M059J (cell line): ENCODE measurements at places on chromosomes 11 and 22.

DNA sequence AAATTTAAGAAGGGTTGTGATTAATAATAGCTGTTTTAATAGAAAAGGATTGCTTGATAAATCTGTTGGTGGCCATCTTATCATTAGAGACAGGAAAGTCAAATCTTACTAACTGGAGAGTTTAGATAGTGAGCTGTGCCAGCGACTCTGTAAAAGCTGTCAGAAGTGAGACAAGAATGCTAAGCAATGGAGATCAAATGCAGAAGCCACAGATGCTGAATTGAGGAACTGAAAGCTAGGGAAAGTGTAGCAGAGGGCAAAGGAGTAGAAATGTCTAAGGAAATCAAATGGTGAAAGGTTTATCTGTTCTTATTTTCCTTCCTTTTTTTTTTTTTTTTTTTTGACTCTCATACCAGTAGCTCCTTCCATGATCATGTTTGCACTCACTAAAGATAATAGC lies 13.7 kb downstream of the MS4A13 start:
- no peak for DNase-seq

- no peak for DNase-seq
Measured at GRCh38 chr22:42275176-42275575, 4.7 kb upstream of the TCF20 start.

- DNase-seq = no peak
Measured at GRCh38 chr22:20796731-20797130, 22.8 kb downstream of the SERPIND1 start.

GRCh38 chr11:67303835-67304411 lies 593 bp downstream of the SSH3 start:
- DNase-seq = peak; percentile 45

GRCh38 chr11:79199729-79200354 lies 241.0 kb downstream of the TENM4 start:
- no peak for DNase-seq

- no peak for DNase-seq
Measured at GRCh38 chr11:75237050-75237449, 3.5 kb upstream of the TPBGL start.

DNA sequence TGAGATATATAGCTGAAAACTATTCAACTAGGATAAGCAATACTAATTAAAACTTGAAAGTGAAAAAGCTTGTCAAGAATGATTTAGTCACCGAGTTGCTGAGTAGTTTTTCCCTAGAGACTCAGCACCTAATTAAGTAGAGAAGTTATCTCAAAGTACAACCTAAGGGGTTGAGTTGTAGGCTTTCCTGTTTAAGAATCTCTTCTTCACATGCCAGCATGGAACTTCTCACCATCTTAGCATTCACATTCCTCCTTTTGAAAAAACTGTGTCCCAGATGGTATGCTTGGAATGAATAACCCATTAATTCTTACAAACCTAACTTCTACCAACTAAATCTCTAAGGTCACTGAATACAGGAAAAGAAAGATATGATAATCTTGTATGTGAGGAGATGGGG lies 303.3 kb upstream of the ZC3H12C start:
- peak; percentile 37 for DNase-seq

DNA sequence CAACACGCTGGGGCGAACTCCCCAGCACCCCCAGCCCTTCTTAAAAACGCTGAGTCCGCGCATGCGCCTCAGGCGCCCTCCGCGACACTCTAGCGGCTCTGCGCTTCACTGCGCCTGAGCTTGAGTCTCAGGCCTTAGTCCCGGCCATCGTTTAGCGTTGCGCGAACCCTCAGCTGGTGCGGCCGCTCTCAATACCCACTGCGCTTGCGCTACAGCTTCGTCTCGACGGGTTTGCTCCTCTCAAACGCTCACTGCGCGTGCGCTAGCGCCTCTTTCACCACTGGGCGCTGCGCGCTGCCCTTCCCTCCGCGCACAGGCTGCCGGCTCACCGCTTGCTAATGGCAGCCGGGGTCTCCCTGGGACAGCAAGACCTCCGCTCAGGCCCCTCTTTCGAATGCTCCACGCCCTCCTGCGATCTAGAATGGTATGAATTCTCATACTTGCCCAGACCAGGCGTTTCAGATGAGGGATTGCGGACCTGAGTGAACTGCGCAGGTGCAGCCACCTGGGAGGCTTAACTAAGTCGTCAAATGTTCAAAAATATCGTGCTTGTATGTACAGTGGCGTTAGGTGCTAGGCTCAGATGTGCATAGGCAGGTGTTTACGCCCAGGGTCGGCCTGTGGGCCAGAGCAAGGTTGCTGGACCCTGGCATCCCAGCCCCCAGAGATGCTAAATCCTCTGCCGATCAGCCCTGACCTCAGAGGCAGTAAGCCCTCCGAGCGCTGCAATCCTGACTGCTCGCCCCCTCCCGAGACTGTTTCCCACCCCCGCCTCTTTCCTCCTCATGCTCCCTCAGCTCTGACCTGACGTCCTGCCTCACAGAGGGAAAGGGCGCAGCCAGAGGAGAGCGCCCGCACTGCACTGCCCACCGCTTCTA lies at the start of gene SLC2A11:
SLC2A11 (plus strand) TSS at position 270 of the 878 bp plus-strand sequence; CDS start at position 395, 125 bp downstream.
- peak; percentile 95 for DNase-seq

GRCh38 chr11:77438487-77438886 lies 35.4 kb downstream of the PAK1 start:
- DNase-seq = no peak

DNA sequence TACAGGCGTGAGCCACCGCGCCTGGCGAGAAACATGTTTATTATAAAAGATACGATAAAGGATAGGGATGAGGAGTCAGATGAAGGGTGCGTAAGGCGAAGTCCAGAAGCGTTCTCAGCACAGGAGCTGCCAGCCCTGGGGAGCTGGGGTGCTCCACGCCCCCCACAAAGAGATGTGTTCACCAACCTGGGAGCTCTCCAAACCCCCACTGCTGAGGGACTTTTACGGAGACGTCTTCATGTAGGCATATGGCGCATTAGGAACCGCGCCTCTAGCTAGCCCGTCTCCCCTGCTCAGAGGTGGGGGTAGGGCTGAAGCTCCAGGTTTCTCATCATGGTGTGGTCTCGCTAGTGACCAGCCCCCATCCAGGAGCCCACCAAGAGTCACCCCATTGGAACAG lies 8.4 kb upstream of the ZBED4 start:
- DNase-seq = no peak

DNA sequence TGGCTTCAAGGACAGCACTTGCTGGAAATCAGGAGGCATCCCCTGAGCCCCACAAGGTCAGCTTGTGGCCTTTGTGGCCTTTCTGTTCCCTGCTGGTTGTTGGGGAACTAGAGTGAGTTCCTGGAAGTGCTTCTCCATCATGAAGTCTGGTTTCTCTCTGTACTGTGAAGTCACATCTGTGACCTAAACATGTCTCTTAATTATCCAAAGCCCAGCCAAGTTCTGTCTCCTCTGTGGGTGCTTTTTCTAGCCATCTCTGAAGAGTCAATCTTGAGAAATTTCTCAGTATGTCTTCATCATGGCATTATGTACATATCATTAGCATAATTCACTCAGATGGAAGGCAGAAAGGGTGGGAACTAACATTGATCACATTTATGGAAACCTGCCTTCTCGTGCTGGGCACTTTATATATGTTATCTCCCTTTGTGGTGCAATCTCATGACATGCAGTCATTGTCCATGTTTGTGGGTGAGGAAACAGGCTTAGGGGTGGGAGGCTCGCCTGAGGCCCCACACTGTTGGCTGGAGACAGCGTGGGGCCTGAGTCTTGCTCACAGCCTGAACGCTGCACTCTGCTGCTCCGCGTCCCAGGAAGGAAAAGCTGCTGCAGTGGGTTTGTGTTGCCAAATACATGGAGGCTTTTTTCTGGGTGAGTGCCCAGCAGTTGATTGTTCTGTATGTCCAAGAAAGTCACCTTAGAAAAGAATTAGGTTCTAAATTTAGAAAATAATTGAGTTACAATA lies 24.6 kb downstream of the IGHMBP2 start:
- DNase-seq = no peak

- no peak for DNase-seq
Measured at GRCh38 chr11:78339483-78339882, 78.1 kb downstream of the GAB2 start.

GRCh38 chr11:23079382-23079813 lies 219.1 kb upstream of the CCDC179 start:
- peak; percentile 61 for DNase-seq

- DNase-seq = no peak
Measured at GRCh38 chr11:93536101-93536861, 6.9 kb downstream of the SMCO4 start.

- DNase-seq = peak; percentile 84
Measured at GRCh38 chr11:12005476-12005875, 3.0 kb downstream of the DKK3 start.

DNA sequence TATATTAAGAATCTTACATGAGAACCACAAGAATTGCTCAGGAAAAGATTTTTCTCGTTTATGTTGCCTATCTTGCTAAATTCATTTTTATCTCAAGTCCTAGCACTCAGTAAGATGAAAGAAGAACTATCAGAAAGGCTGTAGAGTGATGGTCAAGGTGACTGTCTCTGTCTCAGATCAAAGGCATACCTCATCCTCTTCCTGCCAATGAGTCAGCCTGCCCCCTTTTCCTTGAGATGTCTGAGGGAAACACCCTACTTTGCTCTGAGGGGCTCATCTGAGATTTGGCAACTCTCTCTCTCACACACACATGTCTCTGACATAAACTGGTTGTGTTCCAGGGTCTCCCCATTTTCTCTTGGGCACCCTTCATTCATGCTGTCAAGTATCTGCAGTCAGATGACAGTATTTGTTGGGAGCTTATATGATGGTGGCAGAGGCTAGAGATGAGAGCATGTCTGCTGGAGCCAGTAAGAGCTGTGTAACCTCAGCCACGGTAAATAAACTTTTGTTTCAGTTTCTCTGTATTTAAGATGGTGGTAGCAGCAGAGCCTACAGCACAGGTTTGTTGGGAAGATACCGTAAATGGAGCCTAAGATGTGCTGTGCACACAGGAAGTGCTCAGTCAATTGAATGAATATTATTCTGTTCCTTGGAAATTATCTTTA lies 1.6 kb downstream of the MMP27 start:
- DNase-seq = no peak

DNA sequence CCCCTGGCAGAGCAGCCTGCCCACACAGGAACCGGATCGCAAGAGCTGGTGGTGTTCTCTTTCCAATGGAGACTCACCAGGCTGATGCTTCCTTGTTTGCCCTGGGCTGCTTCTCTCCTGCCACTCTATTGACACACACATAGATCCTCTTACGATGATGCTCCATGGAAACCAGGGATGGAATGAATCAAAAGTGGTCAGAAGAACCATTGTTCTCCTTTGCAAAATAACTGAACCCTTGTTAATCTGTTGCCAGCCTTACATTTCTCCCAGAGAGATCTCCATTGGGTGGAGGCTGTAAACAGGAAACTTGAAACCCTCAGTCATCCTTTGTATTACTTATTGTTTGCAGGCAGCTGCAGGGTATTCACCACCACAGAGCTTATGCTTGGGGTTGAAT lies 24.6 kb upstream of the LDLRAD3 start:
- DNase-seq = peak; percentile 71

DNA sequence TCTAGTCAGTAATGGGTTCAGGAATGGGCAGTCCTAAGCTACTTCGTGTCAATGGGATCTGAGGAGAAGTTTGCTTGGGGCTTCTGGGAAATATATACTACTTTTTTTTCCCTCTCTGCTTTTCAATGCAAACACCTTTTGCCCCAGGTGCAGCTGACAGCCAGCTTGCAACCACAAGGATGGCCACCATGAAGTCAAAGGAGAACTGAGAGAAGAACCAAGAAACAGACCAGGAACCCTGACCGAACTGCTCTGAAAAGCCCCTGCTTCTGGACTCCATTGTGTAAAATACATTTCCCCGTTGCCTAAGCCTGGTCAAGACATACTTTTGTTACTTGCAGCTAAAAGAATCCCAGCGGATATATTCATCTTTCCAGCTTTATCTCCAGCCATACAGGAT lies 20.1 kb upstream of the CD44 start:
- no peak for DNase-seq

DNA sequence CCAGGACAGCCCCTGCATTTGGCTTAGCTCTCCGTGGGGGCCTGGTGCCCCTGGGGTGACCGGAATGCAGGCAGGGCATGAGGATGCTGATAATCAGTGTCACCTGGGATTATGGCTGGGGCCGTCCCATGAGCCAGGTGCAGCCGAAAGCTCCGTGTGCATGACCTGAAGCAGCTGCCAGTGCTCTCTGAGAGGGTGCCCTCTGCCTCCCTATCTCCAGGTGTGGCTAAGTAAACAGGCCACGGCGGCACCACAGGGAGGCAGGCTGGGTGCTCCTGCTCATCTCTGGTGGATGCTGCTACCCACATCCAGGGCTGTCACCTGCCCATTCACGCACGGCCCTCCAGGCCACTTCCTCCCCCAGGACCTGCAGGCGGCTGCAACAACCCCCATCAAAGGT lies 29.8 kb downstream of the DUSP8 start:
- DNase-seq = no peak

GRCh38 chr22:38318792-38319773 lies 1.9 kb upstream of the CSNK1E start:
- no peak for DNase-seq

DNA sequence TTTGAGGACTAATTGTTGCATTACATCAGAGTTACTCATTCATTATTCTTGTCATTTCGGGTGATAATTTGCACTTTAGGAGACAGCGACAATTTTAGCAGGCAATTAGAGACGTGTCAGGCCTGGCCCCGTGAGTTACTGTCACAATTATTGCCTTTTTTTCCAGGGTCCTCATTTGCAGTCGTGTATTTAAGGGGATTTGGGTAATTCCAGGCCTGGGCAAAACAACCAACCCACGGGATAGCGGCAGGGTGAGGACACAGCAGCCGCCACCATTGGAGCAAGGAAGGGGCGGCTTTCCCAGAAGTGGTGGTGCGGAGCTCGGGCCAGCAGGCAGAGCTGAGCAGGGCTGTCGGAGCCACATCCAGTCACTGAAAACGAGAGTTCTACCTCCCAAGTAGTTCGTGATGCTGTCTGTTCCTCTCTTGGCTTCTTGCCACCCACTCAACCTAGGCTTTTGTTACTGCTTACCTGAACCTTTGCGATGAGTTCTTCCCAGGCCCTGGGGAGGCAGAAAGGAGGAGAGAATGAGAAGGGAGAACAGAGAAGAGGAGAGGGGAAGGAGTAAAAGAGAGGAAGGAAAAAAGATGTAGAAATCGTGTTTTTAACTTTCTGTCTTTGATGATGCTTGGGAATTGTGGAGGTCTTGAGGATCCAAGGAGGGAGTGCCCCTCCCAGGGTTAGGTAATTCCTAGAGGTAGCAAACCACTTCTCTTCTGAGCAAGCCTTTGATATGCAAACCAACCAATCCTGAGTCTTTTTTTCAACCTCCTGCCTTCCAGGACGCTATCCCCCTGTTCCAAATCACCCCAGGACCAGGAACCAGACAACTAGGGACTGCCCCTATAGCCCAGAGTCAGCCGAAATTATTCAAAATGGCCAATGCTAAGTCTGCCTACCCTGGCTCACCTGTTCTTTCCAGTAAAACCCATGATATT lies 236.1 kb downstream of the MIAT start:
- peak; percentile 45 for DNase-seq

DNA sequence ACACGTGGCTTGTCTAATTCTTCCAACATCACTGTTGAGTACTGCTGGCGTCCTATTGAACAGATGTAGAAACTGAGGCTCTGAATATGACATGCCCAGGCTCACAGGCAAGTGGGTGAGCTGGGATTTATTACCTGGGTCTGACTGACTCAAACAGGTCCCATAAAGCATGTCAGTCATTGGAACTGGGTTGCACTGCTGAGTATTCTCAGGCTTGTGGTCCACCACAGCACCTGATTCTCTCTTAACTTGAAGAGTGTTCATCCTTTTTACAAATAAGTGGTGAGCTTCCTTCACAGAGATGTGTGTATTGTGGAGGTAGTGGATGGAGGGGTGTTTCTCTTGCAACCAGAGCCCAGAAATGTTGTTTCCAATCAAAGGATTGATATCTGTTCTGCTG lies 44.5 kb downstream of the SC5D start:
- no peak for DNase-seq
